ENCODE measurements at places on chromosomes 12 and 14.

GRCh38 chr14:72457641-72458040 is 436.3 kb downstream of the DPF3 start:
- no peak for DNase-seq

DNA sequence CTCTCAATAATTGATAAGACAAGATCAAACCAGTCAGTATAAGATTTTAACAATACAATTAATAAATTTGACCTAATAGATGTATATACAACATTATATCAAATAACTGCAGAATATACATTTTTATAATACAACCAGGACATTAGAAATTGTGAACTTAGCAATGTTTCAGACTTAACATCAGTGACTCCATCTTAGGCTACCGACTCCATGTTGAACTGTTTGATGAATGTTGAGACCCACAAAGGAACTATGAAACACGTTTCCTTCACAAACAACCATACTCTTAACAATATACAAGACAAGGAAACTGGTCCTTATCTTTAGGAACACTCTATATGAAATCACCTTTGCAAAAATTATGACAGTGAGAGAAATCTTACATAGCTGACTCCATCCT is 13.9 kb upstream of the LALBA start:
- no peak for DNase-seq

DNA sequence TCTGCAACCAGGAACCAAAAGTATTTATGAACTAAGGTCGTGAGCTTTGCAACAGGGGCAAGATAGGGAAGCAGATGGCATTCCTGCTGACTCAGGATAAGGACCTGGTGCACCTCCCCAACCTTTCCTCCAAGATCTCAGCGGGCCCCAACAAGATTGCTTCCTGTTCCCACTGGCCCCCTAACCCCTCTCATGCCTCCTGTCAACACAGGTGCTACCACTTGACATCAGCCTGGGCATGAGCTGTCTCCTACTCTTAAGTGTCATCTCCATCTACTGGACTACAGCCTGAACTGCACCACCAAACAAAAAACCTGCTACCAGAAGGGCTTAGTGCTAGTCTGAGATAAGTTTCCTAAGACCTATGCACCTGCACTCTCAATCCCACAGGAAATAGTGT is 32.7 kb downstream of the MED6 start:
- no peak for DNase-seq

GRCh38 chr12:113369391-113369985 is 11.1 kb downstream of the PLBD2 start:
- no peak for DNase-seq

- DNase-seq = no peak
These were observed 6.7 kb upstream of the CFL2 start for GRCh38 chr14:34721129-34721528.

DNA sequence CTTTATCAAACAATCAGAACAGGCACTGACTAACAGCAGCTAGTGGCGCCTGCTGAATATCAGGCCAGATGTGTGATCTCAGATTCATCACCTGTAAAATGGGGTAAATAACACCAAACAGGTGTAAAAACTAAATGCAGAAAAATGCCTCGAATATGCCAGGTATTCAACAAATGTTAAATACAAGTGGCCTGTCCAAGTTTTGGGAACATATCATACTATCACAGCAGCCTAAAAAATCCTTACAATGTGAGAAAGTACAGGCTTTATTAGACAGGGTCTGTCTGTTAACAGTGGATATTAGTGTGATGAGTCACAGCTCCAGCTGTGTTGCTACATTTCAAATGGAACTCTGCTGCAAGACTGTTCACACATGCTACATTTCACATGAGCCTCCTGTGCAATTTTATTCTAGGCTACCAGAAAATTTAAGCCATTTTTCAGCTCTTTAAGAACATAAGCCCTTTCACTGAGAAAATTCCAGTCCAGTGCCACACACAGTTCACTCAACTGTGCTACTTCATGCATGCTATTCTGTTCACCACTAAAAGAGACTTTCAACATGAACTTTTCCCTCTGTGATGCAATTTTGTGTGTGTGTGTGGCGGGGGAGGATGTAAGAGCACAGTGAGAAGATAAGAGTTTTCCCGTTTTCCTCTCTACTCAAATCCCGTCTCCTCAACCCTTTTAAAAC is 56.7 kb downstream of the MSRB3 start:
- no peak for DNase-seq

GRCh38 chr12:130195776-130196175 is 33.5 kb downstream of the FZD10 start:
- no peak for DNase-seq

- no peak for DNase-seq
These were observed 5.1 kb downstream of the DPPA3 start for GRCh38 chr12:7716381-7716780.

- DNase-seq = no peak
These were observed 199.1 kb downstream of the GLT1D1 start for GRCh38 chr12:129052373-129052772.

DNA sequence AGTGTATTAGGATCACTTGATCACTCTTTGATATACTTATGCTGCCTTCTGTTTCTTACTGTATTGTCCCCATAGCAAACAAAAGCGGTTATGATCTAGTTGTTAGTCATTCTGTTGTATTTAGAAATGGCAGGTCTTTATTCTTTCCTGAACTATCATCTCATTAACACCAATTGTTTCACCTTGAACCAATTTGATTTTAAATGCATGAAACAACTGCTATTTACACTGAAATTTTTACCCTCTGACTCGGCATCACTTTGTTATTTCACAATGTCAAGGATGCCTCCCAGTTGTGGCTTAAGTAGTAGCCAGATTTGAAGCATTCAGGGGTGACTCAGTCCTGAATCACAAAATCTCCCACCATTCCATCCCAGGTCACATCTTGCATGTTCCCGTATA is 303.5 kb downstream of the EGLN3 start:
- DNase-seq = no peak

DNA sequence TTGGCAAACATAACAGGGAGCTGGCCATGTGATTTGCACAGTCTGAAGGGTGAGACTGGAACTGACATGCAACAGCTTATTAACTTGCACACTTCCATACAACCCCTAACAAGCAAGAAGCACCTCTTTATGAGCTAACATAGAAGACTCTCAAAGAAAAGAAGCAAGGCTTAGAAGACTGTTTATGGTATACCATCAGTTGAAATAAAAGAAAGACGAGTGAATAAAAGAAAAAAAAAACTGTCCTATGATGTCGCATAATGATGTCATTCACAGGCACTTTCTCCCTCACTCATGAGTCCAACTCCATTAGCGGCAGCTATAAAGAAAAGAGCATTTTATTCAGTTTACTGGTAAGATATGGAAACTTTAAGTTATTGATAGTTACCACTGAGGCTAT is 3.3 kb upstream of the MDM1 start:
- DNase-seq = no peak

GRCh38 chr14:35406506-35407305 is 2.2 kb upstream of the NFKBIA start:
- DNase-seq = no peak

- no peak for DNase-seq
These were observed 22.9 kb downstream of the DYRK2 start for GRCh38 chr12:67671419-67671818.

- DNase-seq = no peak
These were observed 34.5 kb downstream of the FBRSL1 start for GRCh38 chr12:132524405-132524804.

GRCh38 chr12:30126944-30127343 is 343.2 kb upstream of the TMTC1 start:
- DNase-seq = no peak

DNA sequence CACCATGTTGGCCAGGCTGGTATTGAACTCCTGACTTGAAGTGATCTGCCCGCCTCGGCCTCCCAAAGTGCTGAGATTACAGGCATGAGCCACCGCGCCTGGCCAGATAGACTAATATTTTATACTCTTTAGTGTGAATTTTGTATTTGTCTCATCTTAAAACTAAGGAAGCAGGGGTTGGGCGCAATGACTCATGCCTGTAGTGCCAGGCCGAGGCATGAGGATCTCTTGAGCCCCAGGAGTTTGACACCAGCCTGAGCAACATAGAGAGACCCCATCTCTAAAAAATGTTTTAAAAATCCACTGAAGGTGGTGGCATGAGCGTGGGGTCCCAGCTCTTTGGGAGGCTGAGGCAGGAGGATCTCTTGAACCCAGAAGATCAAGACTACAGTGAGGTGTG is 9.0 kb downstream of the DYNC1H1 start:
- DNase-seq = no peak

GRCh38 chr12:49282302-49282701 is 12.6 kb upstream of the PRPH start:
- no peak for DNase-seq

- DNase-seq = no peak
These were observed 167.8 kb downstream of the SLC5A8 start for GRCh38 chr12:101042211-101042610.

GRCh38 chr14:104650057-104650980 is 39.1 kb upstream of the INF2 start:
- DNase-seq = peak; percentile 42

DNA sequence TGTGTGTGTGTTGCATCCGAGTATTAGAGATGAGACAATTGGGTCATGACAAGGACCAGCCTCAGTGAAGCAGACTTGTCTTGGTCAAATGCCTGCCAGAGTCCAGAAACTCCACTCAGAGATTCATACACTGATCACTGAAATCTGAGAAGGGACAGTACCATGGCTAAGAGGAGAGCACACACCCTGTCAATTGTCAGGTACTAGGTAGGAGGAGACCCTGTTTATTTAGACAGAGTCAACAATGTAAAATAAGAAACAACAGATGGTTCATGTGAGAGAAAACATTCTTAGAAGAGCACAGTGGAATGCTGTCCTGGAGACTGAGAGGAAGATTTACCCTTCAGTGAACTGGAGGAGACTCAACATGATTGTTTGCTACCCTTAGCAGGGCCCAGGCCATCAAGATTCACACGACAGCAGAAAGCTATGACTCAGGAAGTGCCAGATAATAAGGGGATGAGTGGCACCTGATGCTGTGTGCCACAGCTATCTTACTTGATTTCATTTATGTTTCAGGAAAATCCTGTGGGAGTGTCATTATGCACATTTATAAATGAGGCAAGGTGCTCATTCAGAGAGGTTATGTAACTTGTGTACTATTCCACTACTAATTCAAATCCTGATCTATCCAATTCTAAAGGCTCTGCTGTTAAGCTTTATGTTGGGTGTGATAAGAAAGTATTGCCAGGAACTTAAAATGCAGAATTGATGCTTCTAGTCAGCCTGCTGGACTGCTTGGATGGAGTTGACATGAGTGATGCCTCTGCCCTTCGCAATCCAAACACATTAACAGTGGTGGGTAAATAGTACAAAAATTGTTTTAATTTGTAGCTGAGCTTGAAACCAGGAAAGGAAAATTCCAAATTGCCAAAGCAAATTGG is 136.6 kb upstream of the NEDD1 start:
- DNase-seq = no peak

DNA sequence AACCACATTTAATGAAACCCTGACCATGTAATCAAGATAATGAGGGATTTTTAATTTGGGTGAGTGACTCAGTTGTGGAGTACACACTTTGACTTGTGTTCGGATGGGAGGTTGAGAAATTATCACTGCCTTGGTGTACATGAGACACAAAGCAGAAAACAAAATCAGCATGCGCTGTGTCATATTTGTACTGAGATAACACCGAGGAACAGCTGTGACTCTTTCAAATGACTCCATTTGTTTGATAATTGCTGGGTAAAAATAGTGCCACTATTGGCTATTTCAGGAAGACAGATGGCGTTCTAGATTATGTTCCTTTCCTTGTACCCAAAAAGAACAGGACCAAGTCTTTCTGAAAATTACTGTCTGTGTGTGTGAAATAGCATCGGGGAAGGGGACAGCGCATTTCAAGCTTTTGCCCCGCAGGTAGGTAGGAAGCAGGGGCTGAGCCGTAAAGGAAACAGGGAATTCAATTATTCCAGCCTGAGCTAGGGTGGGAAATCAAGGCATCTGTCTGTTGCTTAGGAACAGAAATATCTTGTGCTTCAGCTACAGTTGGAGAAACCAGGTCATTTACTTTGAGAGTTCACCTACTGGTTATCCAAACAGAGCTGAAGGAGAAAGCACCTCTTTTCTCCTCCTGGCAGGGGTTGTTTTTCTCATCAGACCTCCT is 114.3 kb downstream of the SNAPC1 start:
- no peak for DNase-seq

DNA sequence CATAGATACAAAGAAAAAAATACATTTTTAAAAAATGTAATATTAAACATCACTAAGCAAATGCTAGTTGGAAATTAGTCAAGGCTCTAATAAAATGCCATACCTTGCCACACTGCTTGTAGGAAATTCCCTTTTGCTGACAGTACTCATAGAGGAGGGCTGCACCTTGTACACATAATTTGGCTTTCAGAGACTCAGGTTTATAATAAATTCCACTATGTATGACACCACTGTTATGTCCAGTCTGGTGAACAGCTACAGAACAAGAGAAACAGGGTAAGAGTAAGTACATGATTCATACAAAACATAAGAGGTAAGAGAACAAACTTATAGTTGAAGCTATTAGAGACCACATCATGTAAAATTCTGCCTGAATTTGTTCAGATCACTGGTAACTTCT is 10.1 kb downstream of the L2HGDH start:
- DNase-seq = no peak

- no peak for DNase-seq
These were observed 71.5 kb upstream of the MDM1 start for GRCh38 chr12:68403711-68404110.

DNA sequence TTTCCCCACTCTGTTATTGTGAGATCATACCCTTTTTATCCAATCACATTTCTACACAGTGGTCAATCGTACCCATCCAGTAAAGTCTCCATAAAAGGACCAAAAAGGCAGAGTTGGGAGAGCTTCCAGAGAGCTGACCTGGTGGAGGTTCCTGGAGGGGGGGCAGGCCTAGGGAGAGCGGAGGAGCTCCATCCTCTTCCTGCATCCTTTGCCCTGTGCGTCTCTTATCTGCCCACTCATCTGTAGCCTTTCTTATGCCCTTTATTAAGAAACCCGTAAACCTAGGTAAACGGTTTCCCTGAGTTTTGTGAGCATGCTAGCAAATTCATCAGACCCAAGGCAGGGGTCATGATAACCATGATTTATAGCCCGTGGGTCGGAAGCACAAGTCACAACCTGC is 26.2 kb downstream of the EVL start:
- no peak for DNase-seq

DNA sequence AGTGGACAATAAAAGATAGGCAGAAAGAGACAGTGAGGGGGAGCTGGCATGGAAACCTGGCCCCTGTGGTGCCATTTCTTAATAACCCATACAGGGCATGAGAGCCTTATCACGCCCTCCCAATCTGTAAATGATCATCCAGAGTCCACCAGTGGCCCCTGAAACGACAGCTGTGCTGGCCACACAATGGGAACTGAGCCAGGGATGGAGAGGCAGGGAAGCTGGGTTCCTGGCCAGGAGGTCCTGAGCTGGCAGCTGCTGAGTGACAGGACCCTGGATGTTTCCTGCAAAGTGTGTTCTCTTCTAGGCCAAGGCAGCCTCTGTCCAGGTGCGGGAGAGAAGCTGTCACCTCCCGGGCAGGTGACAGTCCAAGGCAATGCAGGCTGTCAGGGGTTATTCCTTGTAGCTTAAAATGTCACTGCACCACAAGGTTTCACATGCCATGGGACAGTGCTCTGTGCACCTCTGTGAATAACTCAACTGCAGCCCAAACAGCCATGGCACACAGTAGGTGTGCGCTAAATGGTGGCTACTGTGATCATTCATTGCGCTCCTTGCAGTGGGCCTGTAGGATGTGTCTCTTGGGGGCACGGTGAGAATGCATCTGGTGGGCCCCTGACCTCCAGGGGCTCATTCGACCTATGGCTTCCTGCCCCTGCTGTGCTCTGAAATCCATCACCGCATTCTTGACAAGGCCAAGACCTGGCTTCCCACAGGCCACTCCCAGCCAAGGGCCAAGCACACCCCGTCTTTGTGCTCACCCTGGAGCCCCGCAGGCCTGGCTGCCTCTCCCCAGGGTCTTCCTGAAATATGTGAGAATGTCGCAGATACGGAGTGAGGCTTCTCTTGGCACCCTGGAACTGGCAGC is 46.3 kb upstream of the BCL11B start:
- no peak for DNase-seq

All from activated effector memory CD4-positive, alpha-beta T cell treated with Interleukin-2 at 50 U/mL for 16 hours (primary cell).